ENCODE measurements at places on chromosomes 11 and 22.

GRCh38 chr22:29307596-29308147, 1.2 kb downstream of the GAS2L1 start:
- no peak for DNase-seq

- no peak for DNase-seq
These were observed 43.6 kb downstream of the IGF2 start for GRCh38 chr11:2095542-2095941.

DNA sequence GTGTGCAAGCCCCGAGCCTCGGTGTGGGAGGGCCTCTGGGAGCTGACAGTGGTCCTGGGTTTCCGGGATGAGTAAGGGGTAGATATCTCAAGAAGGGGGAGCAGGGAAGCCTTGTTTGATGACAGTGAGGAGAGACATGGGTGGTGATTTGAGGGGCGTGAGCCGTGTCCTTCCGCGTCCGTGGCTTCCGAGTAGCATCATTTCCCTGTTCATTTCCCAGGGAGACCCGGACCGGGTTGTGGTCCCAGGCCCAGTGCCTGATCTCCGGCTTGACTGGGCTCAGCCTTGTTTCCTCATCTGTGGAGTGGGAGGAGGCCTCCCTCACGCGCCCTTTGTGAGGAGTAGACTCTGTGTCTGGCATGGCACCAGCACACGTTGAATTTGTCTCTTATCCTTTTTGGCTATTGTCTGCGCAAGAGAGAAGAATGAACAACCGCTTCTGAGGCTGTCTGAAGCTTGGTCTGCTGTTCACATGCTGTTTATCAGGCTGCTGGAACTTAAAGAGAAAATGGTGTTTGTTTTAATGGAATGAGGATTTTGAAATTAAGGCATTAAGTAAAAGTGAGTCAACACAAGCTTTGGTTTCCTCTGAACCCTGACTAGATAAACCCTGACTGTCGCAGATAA, 348.5 kb downstream of the TBC1D22A start:
- no peak for DNase-seq

- no peak for DNase-seq
These were observed 1339.3 kb downstream of the TBC1D22A start for GRCh38 chr22:48101704-48102103.

GRCh38 chr22:48182031-48182430, 1419.6 kb downstream of the TBC1D22A start:
- DNase-seq = no peak

DNA sequence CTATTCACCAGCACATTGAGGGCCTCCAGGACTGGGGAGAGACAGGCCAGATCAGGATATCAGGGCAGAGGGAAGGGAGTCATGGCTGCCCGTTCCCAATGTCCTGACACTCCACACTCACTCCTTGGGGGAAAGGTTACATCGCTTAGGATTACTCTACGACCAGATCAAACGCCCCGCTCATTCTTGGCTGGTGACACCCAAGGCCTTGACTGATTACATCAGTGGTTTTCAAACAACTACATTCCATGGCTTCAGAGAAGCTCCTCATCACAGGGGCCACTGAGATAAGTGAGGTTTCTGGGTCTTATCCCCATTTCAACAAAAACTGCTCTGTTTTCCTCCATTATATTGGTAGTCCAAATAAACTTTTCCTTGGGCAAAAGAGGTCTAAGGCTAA, 15.0 kb downstream of the UBE2L6 start:
- no peak for DNase-seq

DNA sequence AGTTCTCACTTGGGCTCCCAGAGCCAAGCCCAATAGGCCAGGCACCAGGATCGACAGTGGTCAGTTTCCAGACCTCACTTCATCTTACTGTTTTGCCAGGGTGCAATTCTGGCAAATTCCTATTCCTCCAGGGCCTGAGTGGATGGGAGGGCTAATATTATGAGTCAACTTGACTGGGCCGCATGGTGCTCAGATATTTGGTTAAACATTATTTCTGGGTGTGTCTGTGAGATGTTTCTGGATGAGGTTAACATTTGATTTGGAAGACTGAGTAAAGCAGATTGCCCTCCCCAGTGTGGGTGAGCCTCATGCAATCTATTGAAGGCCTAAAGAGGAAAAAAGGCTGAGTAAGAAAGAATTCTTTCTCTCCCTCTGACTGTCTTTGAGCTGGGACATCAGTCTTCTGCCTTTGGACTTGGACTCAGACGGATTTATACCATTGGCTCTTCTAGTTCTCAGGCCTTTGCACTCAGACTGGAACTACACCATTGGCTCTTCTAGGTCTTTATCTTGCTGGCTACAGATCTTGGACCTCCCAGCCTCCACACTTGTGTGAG, 132.9 kb upstream of the ZBED5 start:
- DNase-seq = no peak

DNA sequence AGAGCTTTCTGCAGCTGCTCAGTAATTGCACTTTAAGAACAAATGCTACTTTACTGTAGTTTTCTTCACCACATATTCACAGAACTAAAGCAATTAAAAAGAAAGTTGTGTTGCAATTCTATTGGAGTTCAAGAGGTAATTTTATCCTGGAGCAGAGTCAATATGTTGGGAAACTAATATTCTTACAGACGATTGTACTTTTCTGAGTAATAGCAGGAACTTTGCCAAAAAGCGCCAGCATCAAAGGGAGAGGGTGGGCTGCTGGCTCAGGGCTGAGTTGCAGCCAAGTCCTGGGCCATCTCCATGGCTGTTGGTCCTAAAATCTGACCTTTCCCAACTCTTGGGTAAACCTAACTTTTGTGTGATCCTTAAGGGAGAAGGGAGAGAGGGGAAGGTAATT, 73.6 kb upstream of the MYO18B start:
- DNase-seq = peak; percentile 59

GRCh38 chr11:115284773-115285172, 219.4 kb downstream of the CADM1 start:
- no peak for DNase-seq

GRCh38 chr11:65911682-65912568, 6.9 kb downstream of the C11orf68 start:
- DNase-seq = peak; percentile 89

- DNase-seq = no peak
These were observed 41.9 kb upstream of the PDGFD start for GRCh38 chr11:104205838-104206237.

GRCh38 chr22:28009272-28009827, 90.3 kb upstream of the PITPNB start:
- peak; percentile 86 for DNase-seq

DNA sequence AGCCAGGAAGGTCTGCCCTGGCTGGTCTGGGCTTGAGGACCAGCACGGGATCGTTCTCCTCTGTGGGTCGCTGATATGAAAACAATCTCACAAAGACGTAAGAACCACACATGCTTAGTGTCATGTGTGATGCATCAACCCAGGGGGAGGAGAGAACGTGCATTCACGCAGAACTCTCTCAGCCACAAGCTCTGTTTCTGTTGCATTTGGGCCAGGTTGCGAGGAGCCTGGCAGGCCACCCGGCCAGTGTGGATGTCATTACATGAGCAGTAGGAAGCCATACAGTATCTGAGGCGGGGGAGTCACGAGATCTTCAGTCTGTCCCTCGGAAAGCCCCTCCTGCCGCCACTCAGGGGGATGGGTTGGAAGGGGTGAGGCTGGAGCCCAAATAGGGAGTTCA, 53.1 kb upstream of the KCNQ1OT1 start:
- no peak for DNase-seq

DNA sequence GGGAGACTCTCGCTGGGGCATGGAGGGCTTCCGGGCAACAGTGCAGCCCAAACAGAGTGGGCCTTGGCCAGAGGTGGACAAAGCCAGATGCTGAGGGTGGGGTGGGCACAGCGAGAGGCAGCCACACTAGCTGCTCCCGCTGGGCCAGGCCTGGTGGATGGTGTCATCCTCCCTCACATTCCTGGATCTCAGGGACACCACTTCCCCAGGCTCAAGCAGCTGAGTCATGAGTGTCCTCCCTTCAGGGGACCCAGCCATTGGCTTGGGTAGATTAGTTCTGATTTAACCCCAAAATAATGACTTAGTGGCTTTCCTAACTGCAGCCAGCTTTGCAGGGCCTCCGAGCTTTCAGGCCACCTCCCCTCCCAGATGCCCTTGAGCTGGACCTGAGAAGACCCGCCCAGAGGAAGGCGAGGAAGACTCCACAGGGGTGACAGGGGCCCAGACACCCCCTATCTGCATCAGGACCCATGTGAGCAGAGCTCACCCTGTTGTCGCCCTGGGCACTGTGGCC, 25.9 kb upstream of the WNT7B start:
- DNase-seq = no peak

- no peak for DNase-seq
These were observed 37.8 kb upstream of the RASD2 start for GRCh38 chr22:35502836-35503235.

GRCh38 chr11:62962391-62962790, 22.4 kb downstream of the SLC22A6 start:
- DNase-seq = no peak

DNA sequence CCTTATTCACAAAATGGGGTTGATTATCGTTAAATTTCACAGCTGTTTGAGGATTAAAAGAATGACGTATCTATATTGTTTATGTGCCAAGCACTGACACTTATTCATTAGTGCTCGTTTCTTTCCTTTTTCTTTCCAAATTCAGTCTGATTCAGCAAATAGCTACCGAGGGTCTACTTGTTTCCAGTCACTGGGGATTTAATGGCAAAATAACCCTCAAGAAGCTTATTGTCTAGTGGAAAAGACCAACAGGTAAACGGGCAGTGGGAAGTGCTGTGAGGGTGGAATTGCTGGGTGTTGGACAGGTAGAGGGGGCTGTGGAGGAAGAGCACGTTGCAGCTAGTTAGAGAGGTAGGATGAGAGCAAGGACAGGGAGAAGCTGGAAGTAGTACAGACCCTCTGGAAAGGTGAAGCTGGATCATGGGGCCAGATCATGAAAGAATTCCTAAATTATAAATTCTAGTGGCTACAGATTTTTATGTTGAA, 48.3 kb upstream of the BIRC3 start:
- no peak for DNase-seq

GRCh38 chr11:12377824-12378593, 638 bp downstream of the PARVA start:
- peak; percentile 80 for DNase-seq

DNA sequence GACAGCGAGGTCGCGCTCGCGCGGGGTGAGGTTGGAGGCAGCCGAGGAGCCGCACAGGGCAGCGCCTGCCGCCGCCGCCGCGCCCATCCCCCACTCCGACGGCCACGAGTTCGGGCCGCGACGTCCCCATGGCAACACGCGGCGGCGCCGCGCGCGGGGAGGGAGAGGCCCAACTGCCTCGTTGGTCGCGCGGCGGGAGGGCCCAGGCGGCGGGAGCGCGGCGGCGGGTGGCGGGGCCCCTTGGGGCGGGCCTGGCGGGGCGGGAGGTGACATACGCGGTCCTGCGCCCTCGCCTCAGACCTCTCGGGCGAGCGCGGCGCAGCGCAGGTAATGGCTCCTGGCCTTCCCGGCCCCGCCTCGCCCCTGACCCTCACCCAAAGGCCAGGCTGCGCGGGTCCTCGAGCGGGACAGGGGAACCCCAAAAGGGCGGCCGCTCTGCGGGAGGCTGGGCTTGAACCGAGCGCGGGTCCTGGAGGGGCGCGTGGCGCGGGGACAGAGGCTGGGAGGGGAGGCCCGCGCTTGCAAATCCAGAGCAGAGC, at the start of gene DEUP1:
Gene DEUP1 (plus strand): TSS at position 297 of the 539 bp plus-strand sequence. CDS start 1,518 bp downstream, outside the sequence.
- peak; percentile 35 for DNase-seq

DNA sequence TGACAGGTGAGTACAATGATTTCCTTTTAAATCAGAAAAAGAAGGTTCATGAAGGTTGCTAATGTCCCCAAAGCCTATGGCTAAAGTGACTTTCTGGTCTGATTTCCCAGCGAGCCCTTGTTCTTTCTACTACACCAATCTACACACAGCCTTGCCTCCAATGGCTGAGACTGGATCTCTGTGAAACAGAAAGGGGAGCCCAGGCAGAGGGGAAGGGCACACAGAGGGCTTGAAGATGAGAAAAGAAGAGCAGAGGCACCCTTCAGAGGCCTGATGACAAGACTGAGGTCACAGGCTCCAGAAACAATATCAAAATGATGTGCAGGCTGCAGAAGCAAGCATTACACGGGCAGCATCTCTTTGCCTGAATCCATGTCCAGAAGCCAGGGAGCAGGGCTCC, 1.5 kb downstream of the SYN3 start:
- no peak for DNase-seq

GRCh38 chr22:34416022-34416860, 496.0 kb upstream of the LARGE1 start:
- DNase-seq = no peak

GRCh38 chr22:17410576-17410975, 41.3 kb downstream of the CECR2 start:
- DNase-seq = no peak

DNA sequence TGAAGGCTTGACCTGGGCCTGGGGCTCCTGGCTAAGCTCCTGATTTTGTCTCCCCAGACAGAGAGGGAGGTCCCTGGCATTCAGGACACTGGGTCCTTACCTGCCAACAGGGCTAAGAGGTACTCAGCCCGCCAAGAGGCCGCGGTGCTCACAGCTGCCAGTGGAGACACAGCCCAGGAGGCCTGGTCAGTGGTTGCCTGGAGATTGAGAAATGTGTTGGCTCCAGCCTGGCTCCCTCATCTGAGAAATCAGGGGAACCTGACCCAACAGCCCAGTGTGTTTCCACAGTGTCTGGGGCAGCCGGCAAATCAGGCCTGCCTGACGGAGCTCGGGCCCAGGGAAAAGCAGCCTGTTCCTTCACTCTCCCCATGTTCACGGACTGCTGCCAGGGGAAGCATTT, 79.4 kb upstream of the NAV2 start:
- DNase-seq = no peak

- no peak for DNase-seq
These were observed 22.2 kb downstream of the MRGPRG start for GRCh38 chr11:3196161-3197043.

DNA sequence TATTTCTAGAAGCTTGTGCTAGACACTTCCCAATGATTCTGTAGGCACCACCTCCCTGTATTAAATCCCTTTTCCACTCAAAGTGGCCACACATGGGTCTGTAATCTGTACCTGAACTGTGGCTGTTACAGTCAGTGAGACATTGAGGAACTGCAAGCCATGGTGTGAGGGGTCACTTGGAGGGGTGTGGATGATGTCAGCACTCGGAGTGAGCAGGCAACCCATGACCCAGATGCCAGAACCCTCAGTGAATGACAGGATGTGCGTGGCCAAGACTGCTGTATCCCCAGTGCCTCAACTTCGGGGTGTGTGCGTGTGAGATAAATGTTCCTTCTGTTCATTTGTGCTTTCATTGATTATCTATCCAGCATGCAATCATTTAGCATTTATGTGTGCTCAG, 14.7 kb upstream of the SHANK3 start:
- DNase-seq = no peak

- peak; percentile 64 for DNase-seq
These were observed 24.1 kb downstream of the FZD4 start for GRCh38 chr11:86930957-86931547.

DNA sequence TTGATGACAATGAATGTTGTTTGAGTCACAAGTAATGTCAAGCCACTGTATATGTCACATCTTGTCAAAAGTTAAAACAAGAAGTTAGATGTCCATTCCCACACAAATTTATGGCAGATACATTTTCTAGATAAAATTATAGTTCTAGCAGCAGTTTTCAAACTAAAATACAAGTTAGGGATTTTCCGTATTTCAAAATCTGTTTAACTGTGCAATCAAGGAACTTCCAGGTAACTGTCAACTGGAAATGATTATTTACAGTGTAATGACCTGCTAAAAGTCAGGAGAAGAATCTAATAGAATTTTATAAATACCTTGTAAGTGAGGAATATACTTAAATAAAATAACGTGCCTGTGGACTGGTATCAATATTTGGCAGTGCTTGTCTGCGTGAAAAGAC, 111.5 kb downstream of the PDE3B start:
- no peak for DNase-seq
